Activated CD4-positive, CD25-positive, alpha-beta regulatory T cell (primary cell): ENCODE measurements at places on chromosomes 3 and 15.

- no peak for DNase-seq
Observed at GRCh38 chr3:187369089-187369447, 883 bp downstream of the RTP4 start.

- DNase-seq = no peak
Observed at GRCh38 chr15:68145706-68146105, 59.4 kb downstream of the CALML4 start.

GRCh38 chr3:23421811-23422516 lies 218.8 kb downstream of the UBE2E2 start:
- DNase-seq = no peak

DNA sequence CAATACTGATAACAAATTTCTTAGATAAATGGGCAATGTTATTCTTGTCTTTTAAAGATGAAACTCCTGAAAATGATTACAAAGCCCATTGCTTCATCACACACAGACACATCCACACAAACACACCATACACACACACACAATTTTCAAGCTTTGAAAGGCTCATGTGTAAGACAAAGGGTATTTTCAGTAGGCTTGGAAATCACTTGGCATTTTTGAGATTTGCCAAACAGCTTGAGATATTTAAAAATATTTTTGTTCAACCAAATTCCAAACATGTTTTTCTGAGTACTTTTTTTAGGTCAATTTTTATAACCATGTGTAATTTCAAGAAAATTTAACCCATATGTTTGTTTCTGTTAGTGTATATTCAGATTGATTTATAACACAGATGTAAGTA lies 283.7 kb downstream of the ROBO2 start:
- no peak for DNase-seq

- no peak for DNase-seq
Observed at GRCh38 chr3:112280266-112280665, 13.8 kb downstream of the SLC9C1 start.

GRCh38 chr3:42691816-42692666 lies 6.7 kb downstream of the KLHL40 start:
- no peak for DNase-seq

GRCh38 chr3:171459137-171459941 lies 866 bp downstream of the TNIK start:
- peak; percentile 10 for DNase-seq

DNA sequence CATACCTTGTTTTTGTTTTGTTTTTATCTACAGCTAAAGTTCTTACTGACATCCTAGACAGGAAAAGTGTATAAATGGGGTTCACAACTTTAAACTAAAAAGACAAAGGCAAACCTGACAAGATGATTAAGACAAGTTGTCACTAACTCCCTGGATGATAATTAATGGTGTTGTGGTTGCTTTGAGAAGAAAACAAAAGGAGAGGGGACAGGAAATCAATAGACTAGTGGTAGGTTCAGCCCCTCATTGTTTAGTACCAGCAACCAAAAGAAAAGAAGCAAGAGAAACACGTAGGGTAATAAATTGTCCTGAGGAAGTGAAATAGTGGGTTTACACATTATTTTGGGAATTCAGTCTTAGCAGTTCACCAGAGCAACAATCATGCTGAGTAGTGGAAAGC lies 78.8 kb downstream of the BFSP2 start:
- no peak for DNase-seq

GRCh38 chr15:100468285-100468684 lies 60.5 kb downstream of the CERS3 start:
- no peak for DNase-seq

GRCh38 chr15:69897471-69898237 lies 200.1 kb downstream of the TLE3 start:
- no peak for DNase-seq

- no peak for DNase-seq
Observed at GRCh38 chr3:49427586-49427985, 1.5 kb downstream of the NICN1 start.

DNA sequence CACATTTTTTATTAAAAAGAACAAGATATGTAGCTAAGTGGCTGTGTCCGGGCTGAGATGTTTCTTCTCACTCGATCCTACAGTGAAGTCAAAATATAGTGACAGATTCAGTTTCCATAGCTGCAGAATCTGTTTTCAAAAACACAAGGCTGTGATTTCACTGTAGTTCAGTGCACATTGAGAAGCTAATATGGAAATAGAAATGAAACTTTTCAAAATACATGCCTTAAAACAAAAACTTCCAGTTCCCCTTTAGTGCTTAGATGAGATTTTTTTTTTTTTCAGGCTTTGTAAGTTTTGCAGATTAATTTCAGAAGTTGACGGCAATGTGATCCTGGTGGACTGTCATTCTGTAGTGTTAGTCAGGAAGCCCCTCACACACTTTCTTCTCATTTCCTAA lies 23.8 kb upstream of the TRAK1 start:
- DNase-seq = no peak

DNA sequence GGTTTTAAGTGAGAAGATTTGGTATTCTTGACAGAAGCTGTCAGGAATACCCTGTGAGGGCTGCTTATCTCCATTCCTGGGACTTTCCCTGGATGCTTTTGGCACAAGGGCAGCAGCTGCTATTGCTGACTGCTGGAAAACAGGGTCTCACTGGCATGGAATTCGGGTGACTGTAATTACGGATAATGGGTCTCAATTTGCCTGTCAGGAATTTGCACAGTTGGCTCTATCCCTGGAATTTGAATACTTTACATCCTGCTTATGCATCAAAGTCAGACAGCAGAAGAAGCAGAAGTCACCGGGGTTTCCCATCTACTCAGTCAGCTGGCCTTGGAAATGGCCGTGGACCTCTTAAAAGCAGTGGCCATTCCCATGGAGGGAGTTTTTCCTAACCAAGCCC lies 25.9 kb upstream of the AKAP13 start:
- DNase-seq = no peak

- no peak for DNase-seq
Observed at GRCh38 chr3:64621726-64622395, 65.9 kb downstream of the ADAMTS9 start.

GRCh38 chr15:68341760-68342725 lies 64.5 kb downstream of the FEM1B start:
- no peak for DNase-seq

DNA sequence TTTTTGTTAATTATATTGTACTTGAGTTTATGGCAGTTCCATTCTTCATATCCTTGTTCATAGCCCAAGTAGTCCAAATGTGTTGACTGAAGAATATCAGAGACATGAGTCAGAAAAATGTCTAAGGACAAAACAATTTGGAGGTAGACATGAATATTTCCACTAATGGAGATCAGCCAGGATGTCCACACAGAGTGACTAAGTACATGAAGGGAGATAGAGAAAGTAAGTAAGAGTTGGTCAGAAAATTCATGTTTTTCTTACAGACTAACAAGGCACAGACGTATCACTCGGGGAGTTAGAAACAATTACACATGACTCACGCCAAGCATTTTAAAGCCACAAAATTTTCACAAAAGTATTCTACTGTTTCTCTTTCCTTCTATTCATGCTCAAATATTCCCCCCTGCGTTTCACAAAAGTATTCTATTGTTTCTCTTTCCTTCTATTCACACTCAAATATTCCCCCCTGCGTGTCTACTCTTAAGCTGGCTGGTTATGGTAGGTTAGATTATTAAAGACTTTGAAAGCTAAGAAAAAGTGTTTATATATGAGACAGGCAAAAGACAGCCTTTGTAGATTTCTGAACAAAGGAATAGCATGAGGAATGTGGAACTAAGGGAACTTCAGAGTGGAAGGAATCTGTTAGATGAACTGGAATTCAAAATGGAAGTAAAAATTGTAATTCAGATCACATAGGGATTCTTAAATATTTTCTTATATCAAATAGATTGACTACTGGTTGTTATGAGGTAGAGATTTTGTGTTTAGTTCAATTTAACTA lies 648.7 kb upstream of the CCDC54 start:
- DNase-seq = no peak

DNA sequence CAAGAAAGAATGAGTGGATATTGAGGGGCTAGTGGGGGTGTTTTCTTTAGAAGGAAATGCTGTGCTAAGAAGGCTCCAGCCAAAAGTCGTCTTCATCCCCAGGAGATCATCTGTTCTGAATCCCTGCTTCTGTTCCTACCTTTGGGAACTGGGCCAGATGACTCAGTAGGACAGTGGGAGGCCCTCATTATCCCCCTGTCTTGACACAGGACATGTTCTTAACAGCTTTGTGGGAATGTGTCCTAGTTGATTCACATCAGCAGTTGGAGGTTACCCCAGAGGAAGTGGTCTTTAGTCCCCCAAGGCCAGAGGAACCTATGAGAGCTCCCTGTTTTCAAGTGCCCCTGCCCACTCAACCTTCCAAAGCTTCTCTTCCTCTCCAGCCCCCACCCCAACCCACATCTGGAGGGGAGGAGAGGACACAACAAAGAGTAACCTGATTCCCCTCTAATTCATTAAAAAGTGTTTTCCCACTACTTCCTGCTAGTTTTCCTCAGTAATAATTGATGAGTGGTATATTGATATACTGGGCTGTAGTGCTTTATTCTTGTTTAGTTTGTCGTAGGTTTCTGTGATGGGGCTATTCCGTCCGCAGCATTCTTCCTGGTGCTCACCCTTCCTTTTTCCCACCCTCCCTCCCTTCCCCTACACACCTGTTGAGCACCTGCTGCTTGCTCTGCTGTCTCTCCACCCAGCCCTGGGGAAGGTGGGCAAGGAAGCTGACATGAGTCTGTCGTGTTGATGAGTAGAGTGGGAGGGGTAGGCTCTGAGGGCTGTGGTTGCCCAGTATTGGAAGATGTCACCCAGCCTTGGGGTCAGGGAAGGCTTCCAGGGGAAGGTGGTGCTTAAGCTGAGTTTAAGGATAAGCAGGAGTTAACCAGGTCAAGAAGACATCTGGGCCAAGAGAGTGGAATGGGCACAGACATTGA lies 9.3 kb downstream of the PXYLP1 start:
- DNase-seq = no peak

DNA sequence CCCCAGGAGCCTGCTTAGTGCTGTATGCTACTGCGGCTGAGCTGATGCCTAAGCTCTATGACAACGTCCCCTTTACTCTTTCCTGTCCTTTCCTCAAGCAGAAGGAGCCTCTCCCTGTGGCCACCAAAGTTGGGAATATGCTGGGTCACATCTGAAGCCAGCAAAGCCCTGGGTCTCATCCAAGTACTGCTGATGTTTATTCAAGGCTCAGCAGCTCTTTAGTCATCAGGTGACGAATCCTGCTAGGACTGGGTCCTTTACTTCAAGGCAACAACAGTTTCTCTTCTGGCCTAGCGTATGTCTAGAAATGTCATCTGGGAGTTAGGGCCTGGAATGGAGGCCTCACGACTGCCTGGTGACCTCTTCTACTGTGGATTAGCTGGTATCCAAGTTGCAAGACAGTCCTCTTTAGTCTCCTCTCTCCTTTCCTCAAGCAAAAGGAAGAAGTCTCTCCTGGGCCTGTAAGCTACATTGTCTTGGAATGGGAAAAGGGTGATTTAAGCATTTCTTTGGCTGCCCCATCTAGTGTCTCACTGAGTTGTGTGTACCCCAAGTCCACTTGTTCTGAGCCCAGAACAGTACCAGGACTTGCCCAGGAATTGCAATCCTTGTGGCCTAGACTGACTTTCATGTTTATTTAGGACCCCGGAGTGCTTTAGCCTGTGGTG lies 63.9 kb downstream of the TNFAIP8L3 start:
- DNase-seq = no peak
